MM.1S (cell line): ENCODE measurements at places on chromosomes 12 and 14.

DNA sequence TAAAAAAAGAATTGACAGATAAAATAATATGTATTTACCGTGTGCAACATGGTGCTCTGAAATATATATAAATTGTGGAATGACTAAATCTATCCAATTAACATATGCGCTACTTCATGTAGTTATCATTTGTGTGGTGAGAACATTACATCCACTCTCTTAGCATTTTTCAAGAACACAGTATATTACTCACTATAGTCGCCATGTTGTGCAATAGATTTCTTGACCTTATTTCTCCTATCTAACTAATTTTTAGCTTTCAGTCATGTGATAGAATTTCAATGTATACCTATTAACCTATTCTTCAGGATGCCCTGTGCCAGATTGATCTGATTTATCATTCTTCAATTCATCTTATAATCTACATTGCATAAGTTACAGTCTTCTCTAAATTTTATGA, 178.6 kb downstream of the BCAT1 start:
- no peak for DNase-seq

DNA sequence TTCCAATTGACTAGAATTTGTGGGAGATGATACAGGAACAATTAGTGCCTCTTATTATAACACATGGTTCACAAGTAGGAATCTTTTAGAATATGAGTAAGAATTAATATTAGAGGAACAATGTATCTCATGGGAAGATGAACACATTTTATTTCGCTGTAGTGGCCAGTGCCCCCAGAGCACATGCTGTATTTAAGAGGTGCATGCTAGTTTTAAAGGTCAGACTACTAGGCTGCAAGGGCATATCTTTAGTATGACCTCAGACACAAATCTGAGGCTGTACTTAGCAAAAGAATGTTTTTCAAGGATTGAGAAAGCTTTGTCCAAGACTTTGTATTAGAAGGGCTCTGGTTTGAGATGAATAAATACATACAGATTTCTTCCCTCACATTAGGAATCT, 586.9 kb downstream of the CCER1 start:
- no peak for DNase-seq

GRCh38 chr14:61444215-61444768, 122.9 kb downstream of the PRKCH start:
- no peak for DNase-seq

GRCh38 chr14:47929334-47929733, 253.9 kb upstream of the MDGA2 start:
- no peak for DNase-seq

DNA sequence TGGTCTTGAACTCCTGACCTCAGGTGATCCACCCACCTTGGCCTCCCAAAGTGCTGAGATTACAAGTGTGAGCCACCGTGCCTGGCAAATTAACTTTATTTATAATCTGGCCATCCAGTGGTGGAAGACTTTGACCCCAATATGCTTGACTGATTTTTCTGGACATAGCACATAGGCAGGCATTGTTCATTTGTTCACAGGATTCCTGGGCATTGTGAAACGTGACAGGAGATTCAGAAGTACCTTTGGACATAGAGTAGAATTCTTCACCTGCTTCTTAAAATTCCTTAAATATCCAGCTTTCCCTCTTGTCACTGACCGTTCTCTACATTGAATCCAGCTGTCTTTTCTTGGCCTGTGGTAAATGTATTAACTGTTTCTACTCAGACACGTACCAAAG, 103.1 kb downstream of the SCN8A start:
- DNase-seq = no peak

GRCh38 chr14:81727218-81727617, 193.6 kb upstream of the SEL1L start:
- no peak for DNase-seq

- no peak for DNase-seq
These were observed 188.9 kb downstream of the CAND1 start for GRCh38 chr12:67457778-67458665.

DNA sequence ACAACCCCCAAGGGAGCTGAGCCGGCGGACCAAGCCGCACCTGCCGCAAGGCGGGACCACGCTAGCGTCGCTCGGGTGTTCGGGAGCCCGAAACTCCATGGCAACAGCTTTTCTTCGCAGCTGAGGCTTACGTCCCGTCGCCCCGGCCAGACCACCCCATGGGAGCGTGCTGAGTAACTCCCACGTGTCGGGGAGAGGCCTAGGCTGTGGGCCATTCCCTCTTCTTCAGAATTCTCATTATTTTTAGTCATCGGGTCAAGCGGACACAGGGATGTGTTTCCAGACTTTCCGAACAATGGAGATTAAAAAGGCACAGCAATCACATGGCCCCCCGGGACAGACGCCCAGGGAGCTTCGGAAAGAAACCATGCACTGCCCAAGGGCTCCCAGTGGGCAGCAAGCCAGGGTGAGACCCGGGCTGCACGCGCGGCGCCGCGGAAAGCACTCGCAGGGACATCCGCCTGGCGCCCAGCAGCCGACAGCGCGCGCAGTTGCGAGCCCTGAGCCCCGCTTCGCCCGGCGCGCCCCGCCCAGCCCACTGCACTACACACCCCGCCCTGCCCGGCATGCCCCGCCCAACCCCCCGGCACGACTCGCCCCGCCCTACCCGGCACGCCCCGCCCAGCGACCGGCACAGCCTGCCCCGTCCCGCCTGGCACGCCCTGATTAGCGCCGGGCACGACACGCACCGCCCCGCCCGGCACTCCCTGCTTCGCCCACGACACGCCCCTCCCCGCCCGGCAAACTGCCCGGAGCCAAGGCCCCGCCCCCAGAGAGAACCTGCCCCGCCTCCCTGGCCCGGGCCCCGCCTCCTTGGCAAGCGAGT, 422 bp upstream of the AK7 start:
- peak; percentile 87 for DNase-seq

- DNase-seq = no peak
These were observed 141.4 kb downstream of the MYRFL start for GRCh38 chr12:69966409-69966808.

DNA sequence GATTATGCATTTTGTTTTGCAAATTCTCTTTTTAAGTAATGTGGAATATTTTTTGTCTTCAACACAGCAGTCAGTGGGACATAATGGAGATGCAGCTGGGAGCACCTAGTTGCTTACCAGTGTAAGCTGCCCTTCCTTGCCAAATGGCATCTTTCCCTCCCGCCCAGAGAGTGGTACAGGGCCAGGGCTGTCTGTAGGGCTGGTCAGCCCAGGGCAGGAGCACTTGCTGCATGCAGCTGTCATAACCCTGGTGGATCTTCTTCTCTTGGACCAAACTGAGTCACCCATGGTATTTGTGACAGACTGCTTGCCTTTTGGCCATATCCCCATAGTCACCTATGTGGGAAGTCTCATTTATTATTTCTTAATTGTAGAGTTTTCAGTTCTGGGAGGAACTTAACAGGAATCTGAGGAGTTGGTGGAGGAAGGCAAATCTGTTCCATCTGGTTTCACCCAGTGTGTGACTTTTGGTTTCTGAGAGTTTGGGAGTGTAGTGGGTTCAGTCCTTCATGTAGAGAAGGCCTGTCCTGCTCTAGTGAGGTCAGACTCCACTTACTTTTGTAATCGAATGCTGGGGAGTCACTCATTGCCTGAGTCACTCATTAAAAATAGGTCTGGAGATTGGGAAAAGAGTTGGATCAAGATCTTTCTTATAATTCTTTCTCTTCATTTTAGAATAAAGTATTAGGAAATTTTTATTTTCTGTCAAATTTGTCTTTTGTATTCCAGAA, 62.0 kb upstream of the ASPG start:
- DNase-seq = no peak

GRCh38 chr14:100221533-100222223, 17.3 kb upstream of the YY1 start:
- peak; percentile 67 for DNase-seq

DNA sequence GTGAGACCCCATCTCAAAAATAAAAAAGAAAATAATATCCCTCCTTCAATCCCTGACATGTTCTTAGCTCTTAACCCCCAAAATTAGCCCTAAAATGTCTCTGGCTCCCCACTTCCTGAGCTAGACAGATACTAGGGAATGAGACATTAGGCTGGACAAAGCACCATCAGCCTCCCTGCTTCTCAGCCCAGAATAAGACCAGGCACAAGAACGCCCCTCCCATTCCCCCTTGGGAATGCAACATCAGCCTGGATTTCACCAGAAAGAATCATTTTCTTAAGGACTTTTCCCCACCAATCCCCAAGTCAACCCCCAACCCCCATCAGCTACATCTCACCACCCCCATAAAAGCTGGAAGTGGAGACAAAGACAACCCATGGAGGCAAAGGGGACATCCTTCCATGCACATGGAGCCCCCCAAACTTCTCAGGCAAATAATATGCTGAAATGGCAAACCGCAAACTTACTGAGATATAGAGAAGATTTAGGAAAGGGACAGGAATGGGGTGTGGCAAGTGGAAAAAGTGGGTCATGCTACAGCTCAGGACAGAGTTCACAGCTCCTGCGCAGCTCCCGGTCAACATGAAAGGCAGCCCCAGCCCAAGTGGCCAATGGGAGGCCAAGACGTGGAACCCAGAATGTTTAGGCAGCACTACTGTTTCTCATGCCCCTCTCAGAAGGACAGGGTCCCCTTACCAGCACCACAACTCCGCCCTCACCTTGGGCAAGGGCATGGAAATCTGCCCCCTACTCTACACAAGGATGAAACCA, 2.7 kb downstream of the CHD4 start:
- DNase-seq = no peak

GRCh38 chr14:104639885-104640548, 35.4 kb upstream of the TMEM179 start:
- peak; percentile 9 for DNase-seq

GRCh38 chr12:20463913-20464524, 95.7 kb downstream of the PDE3A start:
- DNase-seq = peak; percentile 26

GRCh38 chr12:29692237-29692636, 91.5 kb downstream of the TMTC1 start:
- DNase-seq = no peak

- DNase-seq = no peak
These were observed 141.2 kb downstream of the SYNE2 start for GRCh38 chr14:63993992-63994391.

GRCh38 chr12:111447571-111448265, 42.0 kb downstream of the SH2B3 start:
- DNase-seq = no peak

- DNase-seq = no peak
These were observed 35.4 kb downstream of the BCL11B start for GRCh38 chr14:99236386-99237138.

DNA sequence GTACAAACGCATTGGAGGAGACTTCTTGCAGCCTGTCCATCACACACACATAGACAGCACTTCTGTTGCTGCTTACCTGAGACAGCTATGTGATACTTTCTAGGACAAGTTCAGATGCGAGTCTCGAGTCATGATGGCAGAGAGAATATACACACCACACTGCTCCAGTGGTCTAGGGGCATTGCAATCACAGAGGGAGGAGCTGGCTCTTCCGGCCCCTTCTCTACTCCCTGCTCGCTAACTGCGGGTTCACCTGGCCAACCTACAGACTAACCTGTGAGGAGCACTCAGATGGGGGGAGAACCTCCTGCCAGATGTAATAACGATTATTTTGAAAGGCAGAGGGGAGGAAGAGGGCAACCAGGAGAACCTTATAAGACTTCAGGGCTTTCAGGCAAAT, 30.7 kb downstream of the EMP1 start:
- DNase-seq = no peak

GRCh38 chr12:3753544-3754284, 805 bp upstream of the CRACR2A start:
- DNase-seq = no peak

GRCh38 chr14:29339494-29340172, 573.0 kb downstream of the FOXG1 start:
- no peak for DNase-seq

GRCh38 chr12:117069101-117069797, 30.0 kb downstream of the TESC start:
- DNase-seq = no peak

GRCh38 chr12:39892146-39892545, 213.7 kb downstream of the SLC2A13 start:
- DNase-seq = no peak

DNA sequence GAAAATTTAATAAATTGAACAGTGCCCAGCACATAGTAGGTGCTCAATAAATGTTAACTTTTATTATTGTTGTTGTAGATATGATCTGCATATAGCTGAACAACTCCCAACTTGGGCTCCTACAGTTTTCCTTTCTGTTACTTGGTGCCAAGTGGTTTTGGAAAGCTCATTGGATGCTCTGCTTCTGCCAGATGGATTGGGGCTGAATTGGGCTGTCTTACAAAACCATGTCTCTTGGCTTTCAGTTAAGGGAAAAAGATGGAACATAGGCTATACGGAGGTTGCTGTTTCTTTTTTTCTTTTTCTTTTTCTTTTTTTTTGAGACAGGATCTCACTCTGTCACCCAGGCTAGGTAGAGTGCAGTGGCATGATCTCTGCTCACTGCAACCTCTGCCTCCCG, 140.7 kb upstream of the PWP1 start:
- no peak for DNase-seq

- no peak for DNase-seq
These were observed 78.2 kb upstream of the PTGDR start for GRCh38 chr14:52189325-52189724.

DNA sequence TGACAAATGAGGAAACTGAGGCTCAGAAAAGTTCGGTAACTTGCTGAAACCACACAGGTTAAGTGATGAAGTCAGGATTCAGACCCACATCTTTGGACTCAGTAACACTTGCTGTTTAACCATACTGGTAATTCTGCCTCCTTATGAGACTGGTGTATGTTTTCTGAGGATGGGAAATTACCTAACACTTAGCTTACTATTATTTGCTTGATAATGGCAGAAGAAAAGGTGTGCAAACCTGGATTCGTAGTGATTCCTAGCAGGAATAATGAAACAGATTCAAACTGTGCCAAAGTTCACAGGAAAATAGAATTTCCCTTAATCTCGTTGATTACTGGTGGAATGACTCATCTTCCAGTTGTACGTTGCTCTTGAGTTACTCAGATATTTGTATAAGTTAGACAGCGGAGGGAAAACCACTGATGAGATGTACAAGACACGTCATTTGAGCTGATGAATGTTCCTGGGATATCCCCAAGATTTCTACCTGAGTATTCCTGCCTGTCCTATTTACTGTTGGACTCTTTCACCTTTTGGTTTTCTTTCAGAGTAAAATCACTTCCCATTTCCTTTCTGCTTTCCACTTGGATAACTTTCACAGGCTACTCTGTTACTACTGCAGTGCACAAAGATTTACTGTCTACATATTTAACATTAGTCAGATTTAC, 37.5 kb downstream of the PRORP start:
- no peak for DNase-seq

DNA sequence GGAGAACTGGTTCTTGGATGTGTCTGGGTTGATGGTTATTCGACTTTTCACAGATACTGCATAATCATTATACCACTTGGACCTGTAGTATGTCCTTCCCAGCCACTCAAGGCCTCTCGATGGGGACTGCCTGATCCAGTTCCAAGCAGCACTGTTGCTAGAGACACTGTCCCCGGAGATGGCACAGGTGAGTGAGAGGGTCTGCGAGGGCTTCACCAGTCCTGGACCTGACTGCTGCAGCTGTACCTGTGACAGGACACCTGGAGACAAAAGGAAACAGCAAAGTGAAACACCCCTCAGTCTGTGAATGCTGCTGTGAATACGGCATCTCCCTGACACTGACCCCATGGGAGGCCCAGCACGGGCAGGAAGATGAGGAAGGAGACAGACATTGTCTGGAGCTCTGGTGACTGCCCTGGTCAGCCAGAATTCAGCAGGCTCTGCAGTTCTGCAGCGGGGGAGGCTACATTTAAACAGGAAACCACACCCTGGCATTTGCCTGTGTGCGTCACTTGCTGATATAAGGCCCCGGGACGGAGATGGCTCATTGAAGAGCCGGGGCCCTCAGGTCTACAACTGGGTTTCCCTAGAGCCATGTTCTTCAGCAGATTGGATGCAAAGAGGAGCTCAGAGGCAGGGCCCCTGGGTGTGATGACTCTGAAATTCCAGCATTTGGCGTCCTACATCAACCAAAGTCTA, 413.6 kb downstream of the TMEM121 start:
- DNase-seq = no peak
